Endodermal cell (in vitro differentiated cells): ENCODE measurements at places on chromosomes 2 and 18. TPM values are rescaled to one million over a fixed set of nuclear protein-coding genes. Genes with fewer than 3 reads are reported as not detected.

ELOA2 gene
- total RNA-seq, result not detected in 3 replicates

DPP10 gene
- 6.8 and 8.2 TPM in 2 replicates for total RNA-seq

DNA sequence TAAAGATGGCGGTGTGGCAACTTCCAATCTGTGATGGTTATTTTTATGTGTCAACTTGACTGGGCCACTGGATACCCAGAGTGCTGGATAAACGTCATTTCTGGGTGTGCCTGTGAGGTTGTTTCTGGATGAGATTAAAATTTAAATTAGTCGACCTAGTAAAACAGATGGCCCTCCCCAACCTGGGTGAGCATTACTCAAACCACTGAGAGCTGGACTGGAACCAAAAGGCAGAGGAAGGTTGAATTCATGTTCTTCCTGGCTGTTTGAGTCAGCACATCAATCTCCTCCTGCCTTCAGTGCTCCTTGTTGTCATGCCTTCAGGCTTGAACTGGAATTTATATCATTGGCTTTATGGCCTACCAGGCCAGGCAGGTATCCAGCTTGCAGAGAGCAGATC, 190.8 kb upstream of the RGPD4 start:
- DNase-seq, result no peak

DNA sequence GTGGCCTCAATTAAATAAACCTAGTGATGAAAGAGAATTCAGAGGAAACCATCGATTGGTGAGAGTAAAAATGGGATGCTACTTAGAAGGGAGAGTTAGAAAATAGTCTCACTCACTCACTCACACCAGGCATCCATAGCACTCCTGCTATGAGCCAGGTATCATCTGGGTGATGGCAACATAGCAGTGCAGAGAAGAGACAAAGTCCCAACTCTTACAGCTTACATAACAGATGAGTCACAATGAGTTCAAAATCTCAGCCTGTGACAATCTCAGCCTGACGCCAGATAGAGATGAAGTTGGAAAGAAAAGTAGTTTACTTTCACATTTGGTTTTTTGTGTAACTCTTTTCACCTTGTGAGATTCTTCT, 55.4 kb upstream of the THOC1 start:
- no peak for DNase-seq

- DNase-seq, result no peak
Measured at GRCh38 chr2:168183308-168183997, 63.9 kb downstream of the STK39 start.
